ENCODE measurements at places on chromosomes 7 and 10. TPM values are rescaled to one million over a fixed set of nuclear protein-coding genes. Genes with fewer than 3 reads are reported as not detected.

- DNase-seq = no peak
Observed at GRCh38 chr10:127736915-127737562, at the start of gene FOXI2. TSS of gene FOXI2 (plus strand) at chr10:127737185. CDS start at chr10:127737274, 89 bp downstream.

- DNase-seq = no peak
Observed at GRCh38 chr7:145269418-145270161, 433.7 kb upstream of the TPK1 start.

DNA sequence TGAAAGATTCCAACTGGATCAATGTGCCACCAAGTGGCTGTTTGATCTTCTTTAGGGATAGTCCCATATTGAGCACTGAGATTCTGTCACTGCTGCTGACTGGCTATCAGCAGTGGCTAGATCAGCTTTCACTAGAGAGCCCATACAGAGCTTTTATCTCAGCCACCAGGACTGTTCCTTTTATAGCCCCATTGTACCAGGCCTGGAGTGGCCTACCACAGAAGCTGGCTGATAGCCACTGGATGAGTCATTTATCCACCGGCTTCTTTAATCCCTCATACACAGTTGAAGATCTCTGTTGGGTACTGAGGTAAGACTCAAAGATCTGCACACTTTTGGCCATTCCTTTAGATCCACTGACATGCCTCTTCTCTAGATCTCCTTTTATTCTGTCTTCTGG lies 1101.1 kb downstream of the SORCS3 start:
- DNase-seq = no peak

DNA sequence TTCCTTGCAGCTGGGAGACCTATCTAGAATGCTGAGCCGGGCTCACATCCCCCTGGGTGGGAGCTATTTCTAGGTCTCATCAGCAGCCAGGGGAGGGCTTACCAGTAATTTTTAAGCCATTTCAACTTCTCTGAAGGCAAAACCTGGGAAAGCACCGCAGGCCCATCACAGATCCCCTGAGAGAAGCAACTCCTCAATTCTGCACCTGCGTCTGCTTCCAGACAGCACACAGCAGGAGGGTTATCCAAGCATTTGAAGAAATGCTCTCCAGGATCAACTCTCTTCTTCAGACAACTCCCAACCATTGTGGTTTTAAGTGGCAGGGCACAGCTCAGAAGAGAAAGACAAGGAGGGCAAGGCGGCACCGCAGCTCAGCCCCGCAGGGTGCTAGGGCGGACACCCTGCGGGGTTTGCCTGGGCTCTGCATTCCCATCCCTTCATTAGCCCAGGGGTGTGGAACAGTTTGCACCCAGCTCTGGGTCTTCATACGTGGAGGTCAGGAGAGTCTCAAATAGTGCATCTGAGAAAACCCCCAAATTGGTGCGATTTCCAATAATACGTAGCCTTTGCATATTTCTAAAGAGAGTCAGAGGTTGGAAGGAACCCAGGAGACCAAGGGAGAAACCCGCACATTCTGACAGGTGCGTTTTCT lies 618.7 kb downstream of the DNAJB6 start:
- no peak for DNase-seq

The BBIP1 gene
- total RNA-seq = 31.1 TPM

GRCh38 chr7:28473571-28474281 lies 61.4 kb downstream of the CREB5 start:
- DNase-seq = no peak

DNA sequence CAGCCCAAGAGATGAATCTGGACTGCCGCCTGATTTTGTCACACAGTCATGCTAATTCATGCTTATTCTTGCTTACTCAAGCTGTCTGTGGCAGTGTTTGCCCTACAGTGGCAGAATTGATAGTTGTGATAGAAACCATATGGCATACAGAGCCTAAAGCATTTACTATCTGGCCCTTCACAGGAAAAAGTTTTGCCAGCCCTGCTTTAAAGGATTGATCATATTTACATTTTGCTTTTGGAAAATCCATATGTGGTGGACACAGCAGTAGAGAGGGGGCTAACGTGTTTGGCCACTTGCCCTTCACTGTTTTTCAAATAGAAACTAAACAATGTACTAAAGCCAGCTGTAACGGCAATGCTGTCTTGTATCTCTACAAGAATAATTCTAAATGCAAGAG lies 974.0 kb upstream of the GHITM start:
- no peak for DNase-seq

The DLX6 gene
- not detected for total RNA-seq

GRCh38 chr7:88460650-88461049 lies 154.0 kb upstream of the STEAP4 start:
- DNase-seq = no peak

- DNase-seq = peak; percentile 91
Observed at GRCh38 chr10:11145495-11145855, 127.8 kb downstream of the CELF2 start.

The TRIM24 gene
- 16.6 TPM for total RNA-seq

- DNase-seq = no peak
Observed at GRCh38 chr10:76086761-76087639, 655.6 kb downstream of the LRMDA start.

The FAM25C gene
- not detected for total RNA-seq

GRCh38 chr10:131280101-131280500 lies 31.4 kb downstream of the TCERG1L start:
- peak; percentile 22 for DNase-seq

GRCh38 chr7:30922596-30922995 lies 10.9 kb downstream of the AQP1 start:
- no peak for DNase-seq

- no peak for DNase-seq
Observed at GRCh38 chr7:74479961-74480829, 26.5 kb downstream of the GTF2IRD1 start.

The RADIL gene
- 0.26 TPM for total RNA-seq

The SCIN gene
- total RNA-seq = not detected

DNA sequence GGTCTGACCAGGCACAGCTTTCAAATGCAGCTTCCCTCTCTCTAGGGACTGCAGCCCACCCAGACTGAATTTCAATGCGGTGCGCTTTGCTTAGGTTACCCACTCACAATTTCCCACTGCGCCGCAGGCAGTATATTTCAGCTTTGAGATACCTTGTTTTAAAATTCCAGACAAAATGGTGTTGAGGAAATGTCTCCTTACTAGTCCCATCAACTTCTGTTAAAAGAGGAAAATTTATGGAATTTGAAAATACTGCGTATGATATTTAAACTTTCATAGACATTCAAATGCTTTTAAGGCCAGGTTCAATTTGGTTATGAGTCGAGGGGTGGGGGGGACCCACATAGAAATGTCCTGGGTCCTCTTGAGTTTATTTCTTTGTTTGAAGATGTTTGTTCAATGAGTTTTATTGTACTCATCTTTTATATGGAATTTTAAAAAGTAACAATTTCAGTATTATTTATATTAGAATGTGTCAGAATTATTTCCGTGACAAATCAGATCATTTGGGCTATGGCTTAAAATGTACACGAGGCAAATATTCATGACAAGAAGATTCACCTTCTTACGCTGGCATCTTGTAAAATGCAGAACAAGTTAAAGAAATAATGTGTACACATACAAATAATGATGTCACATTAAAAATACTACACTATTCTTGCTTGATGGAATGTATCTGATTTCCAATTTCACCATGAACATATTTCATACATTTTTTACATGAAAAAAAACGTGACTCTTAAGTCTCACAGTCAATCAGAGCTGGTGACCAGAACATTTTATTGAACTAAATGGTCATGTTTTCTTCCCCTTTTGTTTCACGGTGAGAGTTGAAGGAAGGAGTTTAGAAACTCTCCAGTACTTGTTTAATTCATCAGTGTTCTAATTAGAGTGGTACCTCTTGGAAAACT lies 1.3 kb downstream of the IKZF1 start:
- DNase-seq = no peak
